ENCODE measurements at places on chromosomes 3 and 15. TPM values are rescaled to one million over a fixed set of nuclear protein-coding genes. Genes with fewer than 3 reads are reported as not detected.
A peak's percentile ranks its signal among the peaks of the same experiment; 100 is the strongest.

CD80 gene
- not detected for total RNA-seq

GPR27 gene
- 0.39 TPM for total RNA-seq

DNA sequence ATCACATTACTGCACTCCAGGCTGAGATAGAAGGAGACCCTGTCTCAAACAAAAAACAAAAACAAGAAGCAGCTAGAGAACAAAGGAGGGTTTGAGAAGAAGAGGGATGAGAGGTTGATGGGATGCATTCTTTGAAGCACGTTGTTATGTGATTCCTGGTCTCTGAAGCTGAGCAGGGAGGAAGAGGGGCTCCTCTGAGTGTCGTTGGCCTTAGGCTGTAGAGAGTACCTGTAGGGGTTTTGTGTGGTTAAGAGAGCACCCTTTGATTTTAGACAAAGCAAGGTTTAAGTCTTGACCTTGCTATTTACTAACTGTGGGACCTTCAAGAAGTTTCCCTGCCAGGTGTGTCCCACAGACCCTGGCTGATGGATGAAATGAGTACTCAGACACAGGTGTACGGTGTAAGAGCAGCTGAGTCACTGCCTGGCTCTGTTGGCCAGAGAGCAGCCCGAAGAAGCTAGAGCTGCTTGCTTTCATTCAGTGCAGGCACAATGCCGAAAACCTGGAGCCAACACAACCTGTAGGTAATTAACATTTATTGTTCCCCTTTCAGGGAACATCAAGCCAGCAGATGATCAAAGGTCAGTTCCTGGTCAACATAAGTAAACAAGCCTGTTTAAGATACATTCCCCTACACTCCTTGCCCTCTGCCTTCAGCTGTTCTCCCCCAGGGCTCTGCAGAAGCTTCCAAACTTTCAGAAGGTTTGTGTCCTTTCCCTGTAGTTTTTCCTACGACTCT, 67.2 kb downstream of the LRRK1 start:
- H3K27ac ChIP-seq: peak overlapping the region; percentile 68
- H3K4me3 ChIP-seq: no peak overlapping the region
- H3K27me3 ChIP-seq: no peaks in the 10 kb centered on the region

- no peak overlapping the region for H3K4me3 ChIP-seq
- H3K27ac ChIP-seq: no peak overlapping the region
- no peaks in the 10 kb centered on the region for H3K4me1 ChIP-seq
- no peaks in the 10 kb centered on the region for H3K36me3 ChIP-seq
These were observed 521.9 kb upstream of the NAALADL2 start for GRCh38 chr3:174337227-174337626.
